Heart right ventricle (tissue), 16 donors: ENCODE measurements at places on chromosomes 3 and 15. TPM values are rescaled to one million over a fixed set of nuclear protein-coding genes. Genes with fewer than 3 reads are reported as not detected.

DNA sequence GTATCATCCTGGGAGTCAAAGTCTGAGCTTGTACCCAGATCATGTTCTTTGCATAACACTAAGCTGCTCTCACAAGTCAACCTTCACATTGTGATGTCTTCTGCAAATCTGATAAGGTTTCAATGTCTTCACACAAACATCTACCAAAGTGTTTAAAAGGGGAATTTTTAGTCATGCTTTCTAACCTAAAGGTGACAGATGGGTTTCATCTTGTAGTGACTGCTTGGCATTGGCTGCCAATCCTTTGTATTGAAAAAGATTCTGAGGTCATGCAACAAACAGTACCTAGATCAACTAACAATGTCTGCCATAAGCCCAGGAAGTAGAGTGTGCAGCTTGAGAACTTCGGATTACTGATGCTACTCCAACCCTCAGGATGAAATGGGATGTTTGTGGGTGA, 43.6 kb upstream of the DIPK2A start:
- no peak for DNase-seq

- no peak for DNase-seq
These were observed 227.1 kb downstream of the RPLP1 start for GRCh38 chr15:69679623-69680228.

Gene RFC4
- 9.0 TPM for total RNA-seq

- DNase-seq = no peak
These were observed 268.3 kb downstream of the UACA start for GRCh38 chr15:70494852-70495571.

- no peak for DNase-seq
These were observed 272.3 kb downstream of the ARRDC4 start for GRCh38 chr15:98232761-98233160.

Gene MST1
- 2.3 TPM for total RNA-seq

DNA sequence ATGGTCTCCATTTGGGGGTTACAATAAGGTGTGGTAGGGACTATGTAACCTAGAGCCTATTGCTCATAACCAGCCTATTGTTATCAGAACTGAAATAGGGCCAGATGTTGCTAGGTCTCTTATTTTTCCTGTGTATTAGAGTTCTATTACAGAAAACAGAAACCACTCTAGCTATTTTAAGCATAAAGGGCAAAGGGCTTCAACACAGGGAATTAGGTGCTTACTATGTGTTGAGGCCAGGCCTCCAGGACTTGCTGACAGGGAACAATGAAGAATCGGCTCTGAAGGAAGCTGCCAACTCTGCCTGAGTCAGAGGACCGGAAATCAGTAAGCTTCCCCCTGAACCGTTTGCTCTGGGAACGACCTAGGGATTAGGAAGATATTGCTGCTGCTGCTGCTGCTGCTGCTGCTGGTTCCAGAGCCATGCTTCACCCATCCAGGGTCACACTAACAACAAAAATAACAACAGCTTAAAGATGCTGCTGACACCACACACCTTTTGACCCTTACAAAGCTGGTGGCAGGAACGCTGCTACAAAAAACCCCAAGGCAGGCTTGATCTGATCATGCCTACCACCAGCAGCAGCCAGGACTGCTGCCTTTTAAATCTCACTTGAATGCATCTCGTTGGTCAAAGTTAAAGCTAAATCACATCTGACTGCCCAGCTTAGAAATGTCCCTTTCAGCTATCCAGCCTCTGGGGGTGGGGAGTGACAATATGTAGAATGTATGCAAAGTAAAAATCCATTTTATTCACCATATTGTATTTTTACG, 276.9 kb upstream of the IL12A start:
- DNase-seq = peak; percentile 78

- DNase-seq = no peak
These were observed 353.6 kb upstream of the ZNF717 start for GRCh38 chr3:76138921-76139320.

DNA sequence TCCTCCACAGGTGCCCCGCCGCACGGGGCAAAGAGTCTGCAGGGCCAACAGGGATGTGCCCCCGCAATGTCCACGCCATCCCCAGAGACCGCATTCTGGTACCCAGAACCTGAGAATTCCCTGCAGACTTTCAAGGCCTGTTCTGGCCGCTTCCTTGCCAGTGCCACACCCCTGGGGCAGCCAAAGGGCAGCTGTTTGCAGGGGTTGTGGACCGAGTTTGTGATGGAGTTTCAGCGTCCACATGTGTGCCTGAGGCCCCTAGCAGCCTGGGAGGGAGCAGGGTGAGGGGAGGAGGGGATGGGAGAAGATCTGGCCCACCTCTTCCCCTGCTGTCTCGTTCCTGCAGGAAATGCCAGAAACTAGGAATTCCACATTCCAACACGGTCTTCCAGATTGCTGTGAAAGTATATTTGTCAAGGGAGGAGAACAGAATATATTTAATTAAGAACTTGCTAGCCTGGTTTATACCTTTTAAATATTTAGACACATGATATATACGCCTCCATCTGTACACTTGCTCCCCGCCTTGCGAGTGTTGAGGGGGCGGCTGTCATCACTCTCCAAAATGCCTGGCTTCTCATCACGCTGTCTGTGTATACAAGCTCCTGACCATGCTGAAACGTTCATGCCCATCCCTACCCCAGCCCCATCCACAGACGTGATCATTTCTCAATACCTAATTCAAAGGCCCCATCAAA, 31.1 kb upstream of the RASA2 start:
- no peak for DNase-seq

Gene BMF
- total RNA-seq = 7.2 TPM

DNA sequence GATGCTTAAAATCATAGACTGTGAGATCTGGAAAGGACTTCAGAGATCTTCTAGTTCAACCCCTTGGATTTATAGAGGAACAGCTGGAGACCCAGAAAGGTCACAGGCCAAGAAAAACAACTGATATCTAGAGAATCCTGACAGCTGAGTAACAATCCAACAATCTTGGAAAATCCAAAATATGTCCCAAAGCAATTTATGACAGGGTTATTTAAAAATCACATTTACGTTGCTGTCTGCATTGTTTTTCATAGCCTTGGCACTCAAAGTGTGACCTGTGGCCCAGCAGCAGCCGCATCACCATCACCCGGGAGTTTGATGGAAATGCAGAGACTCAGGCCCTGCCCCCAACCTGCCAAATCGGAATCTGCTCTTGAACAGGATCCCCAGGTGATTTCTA, 78.8 kb downstream of the FBN1 start:
- DNase-seq = no peak

Gene NMB
- total RNA-seq = 2.7 TPM

- DNase-seq = no peak
These were observed 144.0 kb upstream of the IQSEC1 start for GRCh38 chr3:13217253-13217652.

DNA sequence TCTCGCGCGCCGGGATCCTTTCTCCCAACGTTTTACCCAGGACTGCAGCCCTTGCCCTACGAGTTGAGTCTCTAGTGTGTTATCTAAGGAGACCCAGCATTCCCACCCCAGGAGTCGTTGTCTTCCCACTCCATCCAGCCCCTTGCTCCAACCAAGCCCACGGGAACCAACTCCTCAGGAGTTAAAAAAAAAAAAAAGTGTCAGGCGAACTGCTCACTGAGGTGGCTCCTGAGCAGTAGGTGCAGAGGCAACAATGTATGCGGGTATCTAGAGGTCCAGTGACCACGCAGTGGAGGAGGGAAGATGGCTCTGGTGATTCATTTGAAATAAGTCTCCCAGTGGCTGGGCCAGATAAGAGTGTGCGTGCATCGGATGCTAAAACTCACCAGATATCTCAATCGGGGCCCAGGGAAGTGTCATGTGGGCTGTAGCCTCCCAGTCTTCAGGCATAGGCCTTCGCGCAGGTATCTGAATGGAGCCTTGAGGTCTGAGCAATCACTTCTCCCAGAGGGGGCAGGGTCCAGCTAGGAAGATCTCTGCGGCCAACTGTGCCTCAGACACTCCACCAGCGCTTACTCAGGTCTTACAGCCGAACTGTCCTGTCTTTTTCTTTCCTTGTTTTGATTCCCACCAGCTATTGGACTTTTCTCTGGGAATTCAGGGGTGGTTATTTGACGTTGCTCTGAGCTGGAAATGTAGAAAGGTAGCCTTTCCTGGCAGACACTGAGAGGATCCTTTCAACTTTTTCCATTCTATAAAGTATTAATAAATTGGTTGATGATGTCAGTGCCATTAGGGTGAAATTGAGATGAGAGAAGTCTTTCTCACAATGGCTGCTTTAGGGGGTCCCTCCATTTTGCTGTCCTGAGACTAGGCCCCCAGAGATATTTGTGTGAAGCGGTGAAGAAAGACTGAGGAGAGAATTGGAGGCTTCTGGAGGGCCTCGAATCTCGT, 21.0 kb downstream of the ZIC4 start:
- no peak for DNase-seq

Gene HTD2
- total RNA-seq = 12.6 TPM

Gene CCDC174
- total RNA-seq = 10.5 TPM

DNA sequence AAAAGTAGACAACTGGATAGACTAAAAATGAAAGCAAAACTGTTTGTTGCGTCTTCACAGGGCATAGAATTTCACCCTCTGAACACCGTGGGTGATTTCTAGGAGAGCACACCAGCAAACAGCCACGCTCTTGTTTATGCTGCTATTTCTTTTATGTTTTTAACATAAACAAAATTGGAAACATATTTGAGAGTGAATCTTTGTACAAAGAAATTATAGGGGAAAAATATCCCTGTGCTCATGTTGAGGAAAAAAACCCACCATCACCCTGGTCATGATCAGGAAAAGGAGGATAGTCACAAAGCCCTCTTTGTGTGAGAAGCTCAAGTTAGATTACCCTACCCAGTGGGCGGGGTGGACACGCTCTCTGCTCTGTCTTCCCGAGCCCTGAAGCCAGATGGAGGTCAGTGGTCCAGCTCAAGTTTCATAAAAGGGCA, 313.3 kb downstream of the SATB1 start:
- DNase-seq = no peak

DNA sequence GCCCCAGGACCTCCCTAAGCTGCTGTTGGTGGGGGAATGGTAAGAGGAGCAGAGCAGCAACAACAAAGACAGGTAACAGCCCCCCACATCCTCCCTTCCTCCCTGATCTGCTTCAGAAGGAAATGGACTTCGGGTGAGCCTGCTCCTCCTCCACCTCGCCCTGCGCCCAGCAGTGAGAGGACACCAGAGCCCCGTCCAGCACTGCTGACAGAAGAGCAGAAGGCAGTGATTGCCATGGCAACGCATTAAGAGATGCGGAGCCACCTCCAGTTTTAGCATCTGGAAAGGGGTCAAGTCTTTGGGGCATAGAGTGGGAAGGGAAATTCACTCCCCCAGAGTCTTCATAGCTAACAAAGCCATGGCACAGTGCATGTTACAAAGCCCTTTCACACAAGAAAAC, 77.6 kb upstream of the HRH1 start:
- DNase-seq = no peak

DNA sequence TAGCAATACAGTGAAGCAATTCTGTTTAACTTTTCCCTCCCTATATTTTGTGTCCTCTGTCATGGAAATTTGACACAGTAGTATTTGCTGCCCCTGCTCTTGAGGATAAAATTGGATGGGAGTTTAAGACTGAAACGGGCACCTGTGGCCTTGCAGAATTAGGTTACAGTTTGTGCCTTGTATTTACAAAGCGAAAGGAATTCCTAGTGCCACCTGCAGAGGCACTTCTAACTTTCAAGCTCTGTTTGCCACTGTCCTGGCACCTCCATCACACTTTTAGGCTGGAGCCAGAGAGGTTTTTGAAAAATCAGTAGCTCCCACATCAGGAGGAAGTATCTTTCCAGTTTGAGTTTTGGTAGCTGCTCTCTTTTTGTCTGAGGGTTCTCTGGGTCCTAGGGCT, 39.5 kb downstream of the CD86 start:
- no peak for DNase-seq

Gene UBAP1L
- 1.9 TPM for total RNA-seq

Gene ST8SIA2
- 12.2 TPM for total RNA-seq

DNA sequence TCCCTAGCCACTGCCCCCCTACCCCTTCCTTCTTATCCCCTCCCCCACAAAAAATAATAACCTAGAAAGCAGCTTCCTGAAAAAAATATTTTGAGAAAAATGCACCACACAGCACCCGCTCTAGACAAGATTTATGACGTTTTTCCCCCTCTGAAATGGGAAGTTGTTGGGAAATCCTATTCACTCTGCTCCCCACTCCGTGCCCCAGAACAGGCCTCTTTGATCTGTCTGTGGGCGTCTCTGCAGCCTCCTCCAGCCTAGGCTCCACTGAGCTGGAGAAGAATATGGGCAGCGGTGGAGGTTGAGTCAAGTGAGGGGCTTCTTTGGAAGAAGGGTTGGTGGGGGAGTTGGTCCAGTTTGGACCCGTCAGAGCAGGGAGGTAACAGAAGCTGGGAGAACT, 28.5 kb upstream of the POLG start:
- DNase-seq = no peak

GRCh38 chr15:56786966-56787365, 53.7 kb upstream of the ZNF280D start:
- no peak for DNase-seq

GRCh38 chr15:25886498-25887140, 23.5 kb upstream of the ATP10A start:
- no peak for DNase-seq

GRCh38 chr15:80636675-80637074, 58.4 kb upstream of the ABHD17C start:
- DNase-seq = peak; percentile 18

GRCh38 chr15:91853948-91854638, 585 bp downstream of the SLCO3A1 start:
- DNase-seq = peak; percentile 64

Gene ALDH1A3
- total RNA-seq = 1.3 TPM

DNA sequence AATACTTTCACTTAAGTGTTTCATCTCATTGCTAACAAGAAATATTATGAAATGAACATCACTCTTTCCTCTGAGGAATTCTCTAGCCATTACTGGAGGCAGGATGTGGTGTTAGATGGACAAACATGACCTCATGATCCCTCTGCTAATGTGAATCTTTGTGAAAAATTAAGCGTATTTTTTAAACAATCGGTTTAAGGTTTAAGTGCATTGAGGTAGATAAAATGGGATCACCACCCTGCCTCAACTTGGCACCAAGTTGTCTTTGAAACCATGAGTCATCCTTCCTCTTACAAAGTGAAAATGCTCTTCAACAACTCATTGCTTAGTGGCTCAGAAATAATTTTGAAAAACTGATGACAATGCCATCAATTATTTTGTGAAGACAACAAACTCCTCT, 76.0 kb upstream of the DCBLD2 start:
- no peak for DNase-seq

GRCh38 chr3:107061466-107061865, 315.8 kb upstream of the CCDC54 start:
- DNase-seq = no peak

Gene NANOGP8
- total RNA-seq = not detected

Gene GOLGA8R
- 3.5 TPM for total RNA-seq
